Progenitor cell of endocrine pancreas (in vitro differentiated cells): ENCODE measurements at places on chromosomes 16 and 17.

DNA sequence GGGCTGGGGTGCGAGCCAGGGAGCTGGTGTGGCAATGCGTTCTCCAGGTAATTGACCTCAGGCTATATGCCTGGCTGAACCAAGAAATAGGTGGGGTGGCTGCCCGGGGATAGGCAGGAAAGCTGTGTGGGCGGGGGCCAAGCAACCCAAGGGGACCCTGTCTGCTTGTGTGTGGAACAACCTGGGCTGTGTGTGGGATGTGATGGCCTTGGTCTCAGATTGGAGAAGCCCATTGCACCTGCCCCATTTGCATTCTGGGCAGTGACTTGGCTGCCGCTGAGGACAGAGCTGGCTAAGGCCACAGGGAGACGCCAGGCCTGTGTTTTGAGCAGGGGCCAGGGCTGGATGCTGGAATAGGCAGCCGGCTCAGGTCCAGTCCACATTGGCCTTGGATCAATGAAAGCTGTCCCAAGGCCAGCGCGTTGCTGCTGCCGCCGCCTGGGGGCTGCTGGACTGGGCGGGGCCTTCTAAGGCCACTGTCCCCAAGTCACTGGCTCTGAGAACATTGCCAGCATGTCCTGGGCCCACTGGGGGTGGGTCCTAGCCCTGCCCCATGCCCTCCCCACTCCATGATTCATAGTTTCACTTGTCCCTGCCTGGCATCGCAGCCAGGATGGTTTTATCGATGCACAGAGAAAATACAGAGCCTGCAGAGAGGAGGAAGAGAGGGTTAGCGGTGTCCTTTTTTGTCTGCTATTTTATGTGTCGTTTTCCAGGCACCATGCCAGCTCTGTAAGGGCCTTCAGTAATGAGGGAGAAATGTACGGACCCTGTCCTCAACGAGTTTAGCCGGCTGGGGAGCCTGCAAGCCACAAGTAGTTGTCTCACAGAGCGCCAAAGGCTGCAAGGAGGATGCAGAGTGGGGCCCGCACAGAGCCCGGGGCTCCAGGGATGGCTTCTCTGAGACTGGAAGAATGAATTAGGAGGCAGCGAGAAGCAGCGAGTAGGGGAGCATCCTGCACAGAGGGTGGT, 43.9 kb downstream of the NKD1 start:
- DNase-seq = no peak

DNA sequence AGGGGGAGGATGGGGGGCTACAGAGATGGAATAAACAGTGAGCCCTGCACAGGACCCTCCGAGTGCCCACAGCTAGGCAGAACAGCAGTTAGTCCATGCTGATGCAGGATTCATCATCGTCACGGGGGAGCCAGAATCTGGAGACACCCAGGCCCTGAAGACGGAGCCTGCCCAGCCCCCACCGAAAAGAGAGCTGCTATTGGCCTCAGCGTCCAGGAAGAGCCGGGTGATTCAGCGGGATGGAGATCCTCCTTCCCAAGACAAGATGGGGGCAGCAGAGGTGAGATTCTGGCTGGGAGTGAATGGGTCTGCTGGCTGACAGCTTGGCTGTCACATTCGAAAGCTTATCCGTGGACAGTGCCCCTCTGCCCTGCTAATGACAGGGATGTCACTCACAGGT, 133.6 kb upstream of the CRHR1 start:
- no peak for DNase-seq

DNA sequence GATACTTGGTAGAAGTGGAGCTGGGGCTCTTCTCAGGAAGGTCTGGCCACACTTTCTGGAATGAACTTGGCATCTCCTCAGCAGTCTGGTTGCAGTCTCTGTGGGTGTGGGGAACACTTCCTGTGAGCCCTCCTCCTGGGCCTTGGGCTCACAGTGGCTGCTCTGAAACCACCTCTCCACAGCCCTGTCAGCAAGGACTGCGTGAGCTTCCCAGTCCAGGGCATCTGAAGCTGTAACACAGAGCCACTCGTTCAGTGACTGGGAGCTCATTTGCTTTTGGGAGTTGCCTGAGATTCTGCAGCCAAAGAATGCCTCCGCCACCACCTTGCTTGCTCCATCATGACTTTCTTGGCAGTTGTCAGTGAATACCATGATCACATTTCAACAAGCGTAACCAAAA, 60.0 kb downstream of the CLEC16A start:
- DNase-seq = no peak

DNA sequence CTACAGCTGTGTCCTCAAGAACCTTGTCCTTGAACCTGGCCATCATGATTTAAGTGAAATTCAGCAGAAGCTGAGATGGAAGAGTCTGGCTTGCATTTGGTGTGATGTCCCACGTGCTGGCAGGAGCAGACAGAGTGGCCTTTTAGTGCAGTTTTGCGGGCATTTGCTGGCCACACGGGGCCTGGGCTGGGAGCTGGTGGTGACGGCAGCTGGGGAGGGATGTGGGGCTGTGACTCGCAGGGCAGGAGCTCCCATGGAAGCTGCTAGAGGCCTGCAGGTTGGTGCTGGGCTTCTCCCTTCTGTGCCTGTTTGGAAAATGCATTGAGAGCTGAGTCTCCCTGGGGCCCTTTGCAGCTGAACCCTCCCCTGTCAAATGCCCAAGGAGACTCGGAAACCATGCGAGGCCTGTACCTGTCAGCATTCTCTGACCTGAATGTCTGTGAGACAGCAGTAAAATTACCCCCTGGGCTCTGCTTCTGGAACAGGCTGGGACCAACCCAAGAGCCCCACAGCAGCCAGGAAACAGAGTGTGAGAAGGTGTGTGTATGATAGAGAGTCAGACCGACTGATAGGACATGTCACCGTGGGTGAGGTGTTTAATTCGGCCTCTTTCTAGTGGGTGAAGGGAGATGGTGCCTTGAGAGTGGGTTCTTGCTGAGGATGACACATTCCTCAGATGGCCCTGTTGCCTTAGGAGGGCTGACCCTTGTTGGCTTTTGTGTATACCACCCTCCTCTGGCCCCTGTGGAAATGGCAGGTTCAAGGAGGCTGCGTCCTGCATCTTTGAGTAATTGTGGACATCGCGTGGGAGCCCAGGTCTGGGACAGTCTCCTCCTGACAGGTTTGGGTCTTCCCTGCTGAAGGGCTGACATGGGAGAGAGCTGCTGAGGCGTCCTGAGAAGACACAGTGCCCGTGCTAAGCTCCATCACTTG, 145.5 kb downstream of the MSI2 start:
- DNase-seq = no peak

DNA sequence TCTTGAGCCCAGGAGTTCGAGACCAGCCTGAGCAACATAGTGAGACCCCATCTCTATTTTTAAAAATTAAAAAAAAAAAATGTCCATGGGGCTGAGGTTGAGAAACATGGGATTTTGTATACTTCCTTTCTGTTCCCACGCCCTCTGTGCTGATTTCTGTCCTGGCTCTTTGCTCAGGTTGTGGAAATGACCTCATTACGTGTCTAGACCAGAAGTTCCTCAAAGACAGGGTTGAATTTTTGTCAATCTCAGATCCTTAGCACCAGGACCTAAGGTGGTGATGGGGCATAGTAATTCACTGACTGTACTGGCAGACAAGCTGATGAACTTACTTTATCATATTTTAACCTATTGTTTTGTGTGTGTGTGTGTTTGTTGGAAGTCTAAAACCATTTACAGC, 11.2 kb upstream of the HNF1B start:
- no peak for DNase-seq
